ENCODE measurements at places on chromosomes 11 and 22.

GRCh38 chr22:46803031-46803880, 40.8 kb downstream of the TBC1D22A start:
- DNase-seq, result peak; percentile 56

GRCh38 chr11:75673977-75674582, 5.2 kb upstream of the MAP6 start:
- DNase-seq, result no peak

GRCh38 chr11:2793701-2794045, 91.9 kb downstream of the CDKN1C start:
- DNase-seq, result no peak

GRCh38 chr11:727281-727701, 20.0 kb upstream of the TALDO1 start:
- DNase-seq, result no peak

DNA sequence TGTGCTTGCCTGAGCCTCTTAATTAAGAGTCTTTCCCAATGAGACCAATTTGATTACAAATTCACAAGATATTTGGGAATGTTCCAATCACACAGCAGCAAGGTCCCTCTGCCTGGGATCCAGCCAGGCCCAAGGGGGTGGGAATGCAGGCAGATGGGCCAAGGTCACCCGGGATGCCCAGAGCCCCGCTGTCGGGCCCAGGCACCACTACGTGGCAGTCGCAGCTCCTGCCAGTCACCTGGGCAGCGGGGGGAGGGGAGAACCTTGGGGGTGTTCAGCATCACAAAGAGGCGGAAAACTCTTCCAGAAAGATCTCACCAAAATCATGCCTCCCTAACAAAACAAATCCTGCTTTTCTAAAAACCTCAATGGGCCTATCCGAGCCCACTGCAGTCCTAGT, 30.9 kb downstream of the PPM1F start:
- DNase-seq, result no peak

DNA sequence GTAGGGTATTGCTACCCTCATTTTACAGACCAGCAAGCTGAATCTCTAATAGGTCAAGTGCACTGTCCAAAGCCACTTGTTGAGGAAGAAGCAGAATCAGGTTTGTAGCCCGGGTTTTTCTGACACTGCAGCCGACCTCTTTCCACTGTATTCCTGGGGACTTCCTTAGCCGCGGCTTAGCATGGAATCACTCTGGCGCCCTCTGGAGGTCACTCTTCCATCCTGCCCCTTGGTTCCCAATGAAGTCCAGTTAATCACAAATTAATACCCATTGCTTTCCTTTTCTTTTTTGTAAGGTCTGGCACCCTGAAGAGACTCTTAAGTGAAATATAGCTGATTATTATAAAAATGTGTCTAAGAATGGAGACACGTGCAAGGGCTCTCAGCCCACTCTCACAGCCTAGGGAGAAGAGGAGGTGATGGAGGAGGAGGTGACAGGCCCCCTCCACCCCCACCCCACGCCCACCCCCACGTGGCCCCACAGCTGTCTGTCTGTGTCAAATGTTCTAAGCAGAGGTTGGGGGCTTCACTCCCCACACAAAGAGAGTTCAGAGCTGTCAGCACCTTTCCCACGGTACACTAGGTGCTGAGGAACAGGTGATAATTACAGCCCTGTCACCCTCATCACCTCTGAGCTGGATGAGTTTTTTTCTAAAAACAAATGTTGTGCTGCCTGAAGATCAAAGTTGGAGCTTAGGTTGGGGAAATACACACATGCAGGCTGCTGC, 57.7 kb upstream of the DRD2 start:
- peak; percentile 52 for DNase-seq

GRCh38 chr11:15893080-15893492, 463.3 kb downstream of the SOX6 start:
- DNase-seq, result no peak

DNA sequence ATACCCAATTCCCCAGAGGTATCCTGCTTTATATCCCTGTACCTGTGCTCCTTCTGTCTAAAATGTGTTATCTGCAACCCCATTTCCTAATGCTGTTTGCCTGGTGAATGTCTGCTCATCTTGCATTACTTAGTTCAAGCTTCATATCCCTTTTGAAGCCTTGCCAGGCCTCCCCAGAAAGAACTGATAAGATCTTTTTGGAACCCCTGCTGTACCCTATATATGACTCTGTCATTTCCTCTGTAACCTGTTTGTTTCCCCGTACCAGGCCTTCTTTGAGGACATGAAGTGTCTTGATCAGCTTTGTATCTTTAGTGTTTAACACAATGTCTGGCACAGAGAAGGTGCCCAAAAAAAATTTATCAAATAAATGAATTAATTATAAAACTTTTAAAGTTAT, 77.6 kb downstream of the LIF start:
- no peak for DNase-seq

DNA sequence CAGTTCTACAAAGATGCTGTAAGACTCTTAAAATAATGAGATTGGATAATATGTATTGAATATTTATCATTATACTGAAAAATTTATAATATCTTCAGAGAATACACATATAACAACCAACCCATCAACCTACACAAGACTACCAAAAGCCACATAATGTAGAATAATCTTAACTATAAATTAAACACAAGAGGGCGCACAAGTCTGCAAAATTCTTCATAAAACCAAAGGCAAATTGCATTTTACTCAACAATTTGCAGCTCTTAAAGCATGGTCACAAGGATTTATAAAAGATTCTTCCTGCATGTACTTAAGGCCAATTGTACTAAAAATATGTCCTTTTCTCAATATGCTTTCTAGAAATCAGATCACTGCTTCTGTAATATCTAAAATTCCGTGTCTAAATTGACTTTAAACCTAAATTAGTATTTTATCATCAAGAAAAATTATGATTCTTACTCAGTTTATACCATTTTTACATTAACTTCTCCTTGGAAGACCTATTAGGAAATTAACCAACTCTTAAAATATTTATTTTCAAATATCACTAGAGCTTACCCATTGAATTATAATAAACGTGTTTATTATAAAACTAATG, 79.0 kb downstream of the TTC28 start:
- DNase-seq, result no peak

DNA sequence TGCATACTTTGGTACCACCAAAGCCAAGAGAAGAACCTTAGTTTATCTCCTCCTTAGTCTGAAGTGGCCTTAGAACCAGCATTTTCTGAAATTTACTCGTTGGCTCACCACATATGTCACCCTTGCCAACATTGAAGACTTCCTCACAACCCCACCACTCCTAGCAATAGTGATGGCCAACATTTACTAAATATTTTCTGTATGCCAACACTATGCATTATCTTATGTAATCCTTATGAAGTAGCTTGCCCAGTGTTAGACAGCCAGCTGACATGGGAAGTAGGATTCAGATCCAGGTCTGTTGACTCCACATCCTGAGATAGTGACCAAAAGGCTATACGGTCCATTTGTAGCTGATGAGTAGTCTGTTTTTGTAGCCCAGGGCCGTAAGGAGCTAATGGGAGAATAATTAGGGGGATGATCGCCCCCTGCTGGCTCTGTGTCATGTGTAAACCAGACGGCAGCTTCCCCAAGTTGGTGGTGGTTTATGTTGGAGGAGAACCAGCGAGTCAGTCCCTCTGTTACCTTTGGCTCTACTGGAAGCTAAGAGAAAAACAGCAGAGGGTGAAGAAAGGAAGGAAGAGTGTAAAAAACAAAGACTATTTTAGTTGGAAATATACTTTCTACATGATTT, 120.5 kb upstream of the RASSF10 start:
- DNase-seq, result peak; percentile 50

GRCh38 chr11:95891423-95892170, 32.3 kb downstream of the MTMR2 start:
- no peak for DNase-seq

- DNase-seq, result no peak
Measured at GRCh38 chr11:22465620-22466019, 127.4 kb downstream of the SLC17A6 start.

DNA sequence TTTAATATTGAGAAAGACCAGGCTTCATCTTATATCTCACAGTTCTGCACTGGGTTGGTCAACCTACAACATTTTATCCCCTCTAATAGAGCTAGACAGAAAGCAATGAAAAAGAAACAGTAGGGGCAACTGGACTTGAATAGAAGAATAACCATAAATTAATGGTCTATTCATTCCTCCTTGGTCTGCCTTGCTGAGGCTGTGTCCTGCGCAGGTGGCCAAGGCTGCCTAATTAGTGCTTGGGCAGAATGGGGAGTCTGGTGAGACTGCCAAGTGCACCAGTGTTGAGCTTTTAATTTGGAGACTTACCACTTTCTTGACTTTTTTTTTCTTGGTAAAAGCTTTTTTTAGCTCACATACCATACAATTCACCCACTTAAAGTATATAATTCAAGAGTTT, 35.0 kb upstream of the SPON1 start:
- DNase-seq, result no peak

- DNase-seq, result no peak
Measured at GRCh38 chr11:112392904-112393303, 132.2 kb upstream of the PLET1 start.

DNA sequence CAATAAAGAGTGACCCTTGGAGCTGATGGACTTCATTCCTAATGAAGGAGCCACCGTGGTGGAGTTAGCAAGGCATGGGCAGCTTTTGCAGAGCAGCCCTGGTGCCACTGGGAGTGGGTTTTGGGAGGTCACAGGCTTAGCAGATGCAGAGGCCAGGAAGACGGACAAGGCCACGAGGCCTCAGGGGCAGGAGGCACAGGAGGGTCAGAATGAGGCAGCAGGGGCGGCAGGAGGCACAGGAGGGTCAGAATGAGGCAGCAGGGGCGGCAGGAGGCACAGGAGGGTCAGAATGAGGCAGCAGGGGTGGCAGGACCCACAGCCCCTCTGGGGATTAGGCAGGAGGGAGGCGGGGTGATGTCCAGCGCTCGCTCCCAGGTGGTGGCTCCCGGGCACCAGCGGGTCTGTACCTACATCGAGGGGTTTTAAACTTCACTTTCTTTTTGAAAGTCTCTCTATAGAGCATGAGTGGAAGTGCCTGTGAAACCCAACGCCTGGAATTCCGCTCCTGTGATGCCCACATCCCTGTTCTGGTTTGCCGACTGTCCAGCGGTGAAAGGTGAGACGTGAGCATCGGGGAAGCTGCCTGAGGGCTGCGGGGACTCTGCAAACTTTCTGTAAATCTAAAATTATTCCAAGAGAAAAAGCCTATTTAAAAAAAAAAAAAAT, 521.6 kb downstream of the BRD1 start:
- DNase-seq, result no peak

- no peak for DNase-seq
Measured at GRCh38 chr11:40178470-40178869, 1281.0 kb downstream of the LRRC4C start.

DNA sequence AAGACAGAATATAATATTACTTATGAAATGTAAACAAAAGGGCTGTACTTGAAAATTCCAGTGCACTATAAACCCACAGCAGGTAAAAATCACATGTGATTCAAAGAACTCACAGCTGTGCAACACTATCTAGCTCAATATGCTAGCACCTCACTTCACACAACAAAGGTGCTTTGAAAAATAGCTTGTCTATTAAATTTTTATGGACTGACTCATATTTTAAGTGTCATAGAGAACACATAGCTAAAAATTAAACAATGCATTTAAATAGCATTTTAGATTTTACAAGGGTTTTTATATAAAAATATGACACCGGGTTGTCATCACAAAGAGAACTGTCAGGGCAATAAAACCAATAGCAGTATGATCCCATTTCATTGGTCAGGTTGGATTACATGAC, 1390.5 kb upstream of the TENM4 start:
- no peak for DNase-seq

GRCh38 chr11:9506489-9507276, 45.9 kb downstream of the ZNF143 start:
- DNase-seq, result peak; percentile 57

DNA sequence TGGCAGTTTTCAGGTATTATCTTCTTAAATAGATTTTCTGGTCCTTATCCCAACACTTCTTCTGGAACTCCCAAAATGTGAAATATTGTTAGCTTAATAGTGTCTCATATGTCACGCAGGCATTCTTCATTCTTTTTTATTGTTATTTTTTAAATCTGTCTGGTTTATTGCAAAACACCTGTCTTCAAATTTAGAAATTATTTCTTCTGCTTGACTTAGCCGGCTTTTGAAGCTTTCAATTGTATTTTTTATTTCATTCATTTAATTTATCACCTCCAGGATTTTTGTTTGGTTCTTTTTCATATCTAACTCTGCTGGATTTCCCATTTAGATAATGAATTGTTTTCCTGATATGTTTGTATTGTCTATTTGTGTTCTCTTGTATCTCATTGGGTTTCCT, 49.9 kb downstream of the KCNQ1OT1 start:
- DNase-seq, result no peak

DNA sequence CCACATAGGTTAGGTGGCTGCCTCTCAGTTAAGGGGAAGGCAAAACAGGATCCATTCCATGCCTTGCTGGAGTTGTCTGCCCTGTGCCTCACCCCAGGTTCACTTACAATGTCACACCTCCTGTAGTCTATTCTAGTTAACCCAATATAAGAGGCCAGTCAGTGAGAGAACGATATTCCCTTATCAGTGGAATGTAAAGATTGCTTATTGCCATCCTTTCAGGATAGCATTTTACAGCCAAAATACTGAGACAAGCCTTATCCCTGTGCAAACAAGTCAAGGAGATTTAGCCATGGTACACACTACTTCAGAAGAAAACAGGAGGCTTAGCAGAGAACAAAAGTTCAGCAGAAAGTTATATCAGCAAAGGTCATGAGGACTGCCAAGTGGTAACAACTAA, 5.5 kb downstream of the CYP2R1 start:
- DNase-seq, result no peak

- DNase-seq, result no peak
Measured at GRCh38 chr11:64885367-64886286, 7.2 kb upstream of the EHD1 start.

- DNase-seq, result no peak
Measured at GRCh38 chr22:23856721-23857605, 712 bp upstream of the SLC2A11 start.

DNA sequence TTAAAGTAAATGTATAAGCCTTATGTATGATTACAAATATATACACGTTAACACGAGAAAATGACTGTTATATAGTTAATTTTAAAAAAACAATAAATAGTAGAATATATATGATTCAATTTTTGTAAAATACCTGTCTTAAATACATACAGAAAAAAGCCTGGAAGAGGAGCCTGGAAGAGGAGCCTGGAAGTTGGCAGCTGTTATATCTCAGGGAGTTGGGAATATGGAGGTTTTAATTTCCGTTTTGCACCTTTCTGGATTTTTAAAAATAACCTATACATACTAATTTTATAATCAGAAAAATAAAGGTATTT, 111.6 kb downstream of the WT1 start:
- no peak for DNase-seq

- no peak for DNase-seq
Measured at GRCh38 chr11:78040691-78041379, 17.8 kb upstream of the KCTD14 start.

DNA sequence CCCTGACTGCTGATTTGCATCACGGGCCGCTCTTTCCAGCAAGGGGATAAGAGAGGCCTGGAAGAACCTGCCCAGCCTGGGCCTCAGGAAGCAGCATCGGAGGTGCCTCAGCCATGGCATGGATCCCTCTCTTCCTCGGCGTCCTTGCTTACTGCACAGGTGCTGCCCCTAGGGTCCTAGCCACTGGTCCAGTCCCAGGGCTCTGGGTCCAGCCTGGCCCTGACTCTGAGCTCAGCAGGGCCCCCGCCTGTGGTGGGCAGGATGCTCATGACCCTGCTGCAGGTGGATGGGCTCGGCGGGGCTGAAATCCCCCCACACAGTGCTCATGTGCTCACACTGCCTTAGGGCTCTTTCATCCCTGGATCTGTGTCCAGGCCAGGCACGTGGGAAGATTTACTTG, 7.0 kb upstream of the IGLL5 start:
- DNase-seq, result no peak
